Muscle of back (tissue), 13 donors: ENCODE measurements at places on chromosomes 5 and 9.

DNA sequence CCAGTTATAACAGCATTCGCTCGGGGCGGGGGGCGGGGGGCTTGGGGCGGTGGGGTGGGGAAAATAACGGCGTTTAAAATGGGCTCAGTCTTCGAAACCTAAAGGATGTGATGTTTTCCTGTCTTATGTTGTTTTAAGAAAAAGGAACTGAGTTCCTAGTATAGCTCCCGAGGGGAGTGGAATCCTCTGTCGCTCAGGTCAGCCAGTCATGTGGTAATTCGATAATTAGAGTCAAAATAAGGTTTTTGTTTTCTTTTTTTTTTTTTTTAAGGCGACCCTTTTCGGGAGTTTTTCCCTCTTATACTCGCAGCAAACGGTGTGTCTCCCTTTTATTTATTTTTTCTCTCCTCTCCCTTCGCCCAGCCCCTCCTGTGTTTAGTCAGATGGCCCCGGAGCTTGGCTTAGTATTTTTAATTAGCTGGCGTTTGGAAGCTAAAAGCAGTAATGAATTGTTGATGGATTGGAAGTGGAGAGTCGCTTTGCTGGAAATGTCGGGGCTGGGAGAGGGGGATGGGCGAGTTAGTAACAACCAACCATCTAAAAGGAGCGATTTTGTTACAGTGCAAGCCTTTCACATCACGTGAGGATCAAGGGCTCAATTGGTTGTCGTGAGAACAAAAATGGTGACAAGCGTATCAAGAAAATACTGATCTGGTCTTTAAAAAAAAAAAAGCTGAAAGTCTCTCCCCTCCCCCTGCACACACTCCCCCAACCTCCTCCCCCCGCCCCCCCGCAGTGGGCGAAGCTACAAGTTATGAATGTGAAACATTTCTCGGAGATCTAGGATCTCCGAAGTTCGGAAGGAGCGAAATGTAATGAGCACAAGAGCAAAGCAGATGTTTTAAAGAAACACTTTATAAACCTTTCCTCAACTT lies 714 bp upstream of the ZNF608 start:
- DNase-seq, result peak; percentile 96

- no peak for DNase-seq
These were observed 53.9 kb upstream of the IL17B start for GRCh38 chr5:149432911-149433401.

DNA sequence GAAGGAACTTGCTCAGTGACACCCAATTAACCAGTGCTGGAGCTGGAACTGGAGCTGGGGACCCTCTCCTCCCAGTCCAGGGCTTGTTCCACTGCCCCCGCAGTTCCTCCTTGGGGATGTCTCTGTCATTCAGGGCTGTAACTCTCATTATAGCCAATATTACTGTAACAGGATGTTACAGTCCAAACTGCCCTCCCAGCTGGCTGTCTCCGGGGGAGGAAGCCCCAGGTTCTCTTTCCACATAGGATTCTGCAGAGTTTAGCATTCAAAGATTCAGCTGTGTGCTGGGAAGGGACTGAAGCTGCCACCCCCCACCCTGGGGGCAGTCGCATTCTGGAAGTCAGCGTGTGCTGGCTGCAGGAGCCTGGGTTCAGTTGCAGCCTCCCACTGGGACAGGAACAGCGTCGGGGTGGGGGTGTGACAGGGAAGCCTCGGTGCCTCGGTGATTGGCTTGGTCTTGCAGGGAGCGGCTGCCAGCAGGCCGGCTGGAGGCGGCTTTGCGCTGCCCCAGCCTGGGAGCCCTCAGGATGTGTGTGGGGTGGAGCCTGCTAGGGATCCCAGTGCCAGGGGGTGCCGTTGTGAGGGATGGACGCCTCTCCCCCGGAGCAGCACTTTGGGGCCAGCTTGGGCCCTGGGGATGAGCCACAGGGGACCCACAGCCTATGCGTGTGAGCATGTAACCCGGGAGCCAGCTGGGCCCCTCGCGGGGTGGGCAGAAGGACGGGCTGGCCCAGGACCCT lies 101.1 kb downstream of the RGS3 start:
- DNase-seq, result peak; percentile 79

- peak; percentile 54 for DNase-seq
These were observed 63.6 kb upstream of the UBAC1 start for GRCh38 chr9:136024696-136025316.

- DNase-seq, result peak; percentile 31
These were observed 171.2 kb downstream of the CCDC171 start for GRCh38 chr9:15724016-15724415.

DNA sequence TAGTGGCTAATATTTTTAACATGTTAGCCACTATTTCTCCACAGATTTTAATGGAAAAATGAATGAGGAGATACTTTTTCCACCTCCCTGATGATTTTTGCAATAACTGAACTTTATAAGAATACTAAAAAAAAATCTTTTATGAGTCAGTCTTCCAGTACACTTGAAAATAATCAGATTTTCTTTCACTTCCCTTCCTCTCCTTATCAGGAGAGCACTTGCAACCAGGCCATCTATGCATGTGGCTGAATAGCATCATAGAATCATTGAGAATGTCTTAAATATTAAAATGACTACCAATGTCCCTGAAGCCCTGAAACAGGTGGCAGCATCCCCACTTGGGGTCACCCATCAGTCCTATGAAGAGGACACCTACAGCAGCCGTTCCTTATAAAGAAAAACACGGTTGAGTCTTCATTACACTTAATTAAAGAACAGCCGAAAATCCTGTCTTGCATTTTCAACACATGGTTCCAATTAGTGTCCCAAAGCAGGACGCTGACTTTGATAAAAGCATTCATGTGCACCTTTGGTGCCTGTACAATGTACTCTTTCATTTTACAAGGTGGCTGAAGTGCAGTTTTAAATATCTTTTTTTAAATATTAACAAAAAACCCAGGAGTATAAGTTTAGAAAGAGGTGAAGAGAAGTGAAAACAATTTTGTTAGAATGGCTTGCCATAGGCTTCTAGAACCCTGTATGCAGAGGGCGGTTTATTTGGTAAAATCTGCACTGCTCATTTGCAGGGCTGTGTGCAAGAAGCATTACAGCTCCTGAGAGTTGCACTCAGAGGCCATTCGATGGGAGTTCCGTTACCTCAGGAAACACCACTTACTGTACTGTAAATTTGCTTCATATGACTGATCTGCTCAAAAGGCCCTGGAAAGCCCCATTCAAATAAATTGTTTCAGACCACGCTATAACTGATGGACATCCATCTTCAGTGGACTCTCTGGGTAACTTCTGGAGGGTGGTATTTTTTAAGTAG lies 106.9 kb upstream of the VCAN start:
- DNase-seq, result no peak

- no peak for DNase-seq
These were observed 41.9 kb downstream of the LURAP1L start for GRCh38 chr9:12816656-12817101.

GRCh38 chr5:68652534-68652965 lies 437.0 kb downstream of the PIK3R1 start:
- peak; percentile 5 for DNase-seq

DNA sequence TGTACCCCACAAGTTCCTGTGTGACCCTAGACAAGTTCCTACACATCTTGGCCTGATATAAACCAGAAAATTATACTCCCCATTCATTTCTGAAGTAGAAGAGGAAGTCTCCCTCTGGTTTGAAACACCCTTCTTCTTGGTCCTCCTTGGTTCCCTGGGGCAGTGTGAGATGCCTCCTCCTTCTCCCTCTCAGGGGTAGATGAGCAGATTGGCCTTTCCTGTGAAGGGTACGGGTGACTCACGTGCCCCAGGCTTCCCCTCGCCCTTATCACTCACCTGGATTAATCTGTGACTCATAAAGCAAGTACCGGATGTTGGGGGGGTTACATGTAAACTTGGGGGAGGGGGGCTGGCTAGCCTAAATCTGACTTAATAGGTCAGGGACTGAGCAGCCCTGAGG lies 11.1 kb upstream of the AQP3 start:
- DNase-seq, result no peak

- no peak for DNase-seq
These were observed 896 bp downstream of the RIGI start for GRCh38 chr9:32524892-32525708.

- no peak for DNase-seq
These were observed 219.2 kb upstream of the ELL2 start for GRCh38 chr5:96180684-96181435.

GRCh38 chr5:79793722-79794121 lies 104.1 kb downstream of the CMYA5 start:
- no peak for DNase-seq

GRCh38 chr5:80147119-80147815 lies 108.6 kb downstream of the SERINC5 start:
- DNase-seq, result no peak

DNA sequence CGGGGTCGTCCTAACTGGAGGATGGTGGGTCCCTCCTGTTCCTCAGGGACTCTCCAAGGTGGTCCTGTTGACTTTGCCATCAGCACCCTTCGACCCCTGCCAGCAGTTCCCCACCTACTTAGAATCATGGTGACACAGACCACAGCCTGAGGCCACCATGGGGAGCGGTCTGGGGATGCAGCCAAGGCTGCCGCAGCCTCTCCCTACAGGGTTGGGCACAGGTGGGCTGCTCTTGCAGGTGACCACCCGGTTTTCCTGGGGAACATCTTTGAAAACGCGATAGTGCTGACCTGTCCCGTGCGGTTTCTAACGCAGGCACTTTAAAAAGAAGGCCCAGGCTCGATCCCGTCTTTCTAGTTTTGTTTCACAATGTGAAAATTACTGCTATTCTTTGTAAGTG lies 12.7 kb upstream of the CEL start:
- DNase-seq, result no peak

- peak; percentile 47 for DNase-seq
These were observed 195.6 kb downstream of the PLK2 start for GRCh38 chr5:58264276-58264675.

GRCh38 chr5:91182763-91183162 lies 200.4 kb downstream of the ARRDC3 start:
- no peak for DNase-seq

DNA sequence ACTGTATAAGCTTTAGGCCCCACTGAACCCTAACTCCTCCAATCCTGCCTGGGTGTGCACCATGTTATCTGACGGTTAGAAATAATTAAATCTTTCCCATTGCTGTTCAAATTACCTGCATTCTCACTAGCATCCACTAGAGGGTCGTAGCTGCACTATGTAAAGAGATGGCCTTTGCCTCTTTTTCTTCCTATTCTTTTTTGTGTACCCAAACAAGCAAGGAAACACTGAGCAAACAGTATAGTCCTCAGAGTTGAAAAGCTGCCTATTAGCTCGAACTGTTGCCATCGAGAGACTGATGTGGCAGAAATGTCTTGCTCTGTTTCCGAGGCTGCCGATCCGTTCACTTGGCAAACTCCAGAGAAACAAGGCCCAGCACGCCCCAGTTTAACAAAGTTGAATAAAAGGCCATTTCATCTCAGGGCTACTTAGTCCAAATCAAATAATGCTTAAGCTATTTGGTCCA lies 163.8 kb upstream of the TRPM3 start:
- peak; percentile 66 for DNase-seq

GRCh38 chr9:31639451-31639850 lies 745.0 kb upstream of the ACO1 start:
- no peak for DNase-seq

DNA sequence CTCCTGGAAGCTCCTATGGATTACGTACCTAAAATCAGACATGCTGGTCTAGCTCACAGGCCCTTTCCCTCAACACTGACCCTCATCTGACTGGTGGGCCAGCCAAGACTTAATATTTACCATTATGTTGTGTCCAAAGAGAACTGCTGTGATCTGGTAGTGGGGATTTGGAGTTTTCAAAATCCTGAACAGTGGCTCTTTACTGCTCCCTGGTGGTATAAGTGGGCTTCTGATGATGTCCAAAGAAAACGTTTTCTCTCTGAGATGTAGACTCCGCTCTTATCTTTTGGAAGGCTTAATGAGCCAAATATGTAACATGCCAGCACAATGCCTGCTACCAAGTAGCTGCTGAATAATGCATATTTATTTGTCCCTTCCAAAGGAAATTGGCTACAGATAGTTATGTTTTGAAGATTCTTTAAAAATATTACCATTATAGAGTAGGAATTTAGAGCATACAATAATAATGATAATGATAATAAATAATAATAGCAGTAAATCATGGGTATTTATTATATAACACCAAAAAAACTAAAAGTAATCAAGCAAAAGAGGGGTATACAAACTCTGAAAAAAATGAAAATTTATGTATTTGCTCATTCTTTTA lies 406.6 kb upstream of the TNC start:
- DNase-seq, result peak; percentile 82

- DNase-seq, result no peak
These were observed 40.0 kb downstream of the SLC44A1 start for GRCh38 chr9:105284463-105284862.

GRCh38 chr5:103847060-103847459 lies 284.5 kb upstream of the NUDT12 start:
- no peak for DNase-seq

DNA sequence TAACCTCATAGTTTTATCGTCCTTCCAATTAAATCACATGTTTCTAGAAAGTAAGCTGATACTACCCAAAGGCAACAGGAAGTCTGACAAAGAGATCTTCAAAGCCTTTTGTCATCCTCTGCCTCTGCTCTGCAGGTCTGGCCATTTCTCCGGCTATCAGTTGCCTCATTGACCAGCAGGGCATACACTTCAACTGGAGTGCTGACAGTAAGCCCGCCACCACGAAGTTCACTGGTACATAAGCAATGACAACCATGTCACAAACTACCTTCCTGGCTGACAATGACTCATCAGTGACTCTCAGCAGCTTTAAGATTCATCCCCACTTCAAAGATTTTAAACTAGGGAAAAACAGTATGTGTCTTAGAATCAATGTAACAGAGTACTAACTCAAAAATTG lies 20.6 kb downstream of the SPTLC1 start:
- DNase-seq, result no peak

- no peak for DNase-seq
These were observed 37.9 kb upstream of the RASA1 start for GRCh38 chr5:87229780-87230179.

GRCh38 chr5:76764374-76764773 lies 48.4 kb downstream of the F2R start:
- no peak for DNase-seq

- no peak for DNase-seq
These were observed 42.2 kb downstream of the FGD3 start for GRCh38 chr9:92989561-92989960.

DNA sequence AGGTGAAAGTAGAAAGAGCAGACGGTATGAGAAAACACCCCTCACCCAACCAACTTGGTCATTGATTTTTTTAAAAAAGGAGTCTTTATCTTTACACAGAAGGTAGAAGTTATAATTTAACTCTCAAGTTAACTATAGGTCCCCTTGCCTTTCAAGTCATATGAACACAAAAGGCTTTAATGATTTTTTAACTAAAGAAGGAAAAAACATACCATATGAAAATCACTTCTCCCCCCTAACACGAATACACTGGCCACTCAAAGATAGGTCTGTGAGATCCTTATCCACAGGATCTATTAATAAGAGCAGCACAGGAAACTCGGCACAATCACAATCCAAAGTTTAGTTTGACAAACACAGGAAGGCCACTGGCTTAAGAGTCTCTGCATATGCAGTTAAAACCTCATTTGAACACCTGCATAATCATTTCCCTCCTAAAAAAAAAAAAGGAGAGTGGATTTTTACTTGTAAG lies 138.0 kb downstream of the ENC1 start:
- DNase-seq, result no peak

- no peak for DNase-seq
These were observed 179.6 kb upstream of the PITX1 start for GRCh38 chr5:135213466-135214239.
